Temporal lobe (tissue), 4 donors: ENCODE measurements at places on chromosomes 2 and 18. TPM values are rescaled to one million over a fixed set of nuclear protein-coding genes. Genes with fewer than 3 reads are reported as not detected.

The GORASP2 gene
- total RNA-seq: 19.4 TPM

The IL1RN gene
- not detected for total RNA-seq

The MROH2A gene
- not detected for total RNA-seq

The CBLN2 gene
- 219 TPM for total RNA-seq

The ADGRF3 gene
- under 0.01 TPM for total RNA-seq

The IKZF2 gene
- 8.1 TPM for total RNA-seq

The UGT1A10 gene
- total RNA-seq: not detected

The ACVR1 gene
- 21.6 TPM for total RNA-seq

The COL3A1 gene
- total RNA-seq: 105 TPM

The POMC gene
- total RNA-seq: 0.49 TPM

The TNS1 gene
- 7.1 TPM for total RNA-seq

The TXNDC2 gene
- total RNA-seq: under 0.01 TPM

The NDC80 gene
- total RNA-seq: 3.4 TPM

The ALPI gene
- not detected for total RNA-seq

The GCFC2 gene
- total RNA-seq: 12.5 TPM

The SLC30A3 gene
- total RNA-seq: 1.2 TPM

The NEB gene
- total RNA-seq: 1.7 TPM

The CD8A gene
- total RNA-seq: 2.0 TPM

The RSAD2 gene
- total RNA-seq: 2.0 TPM

The ZNF519 gene
- 40.3 TPM for total RNA-seq

The ANKRD30B gene
- not detected for total RNA-seq

The TMEFF2 gene
- 37.6 TPM for total RNA-seq

The VWC2L gene
- 3.2 TPM for total RNA-seq

The CHRNG gene
- total RNA-seq: not detected

The SPATS2L gene
- total RNA-seq: 32.2 TPM

The NPPC gene
- total RNA-seq: 0.98 TPM

The CD207 gene
- total RNA-seq: not detected

The GDF7 gene
- total RNA-seq: under 0.01 TPM

The MARS2 gene
- total RNA-seq: 7.4 TPM

The IL36G gene
- not detected for total RNA-seq

The SKA1 gene
- 2.0 TPM for total RNA-seq

The BAZ2B gene
- total RNA-seq: 121 TPM

The FOSL2 gene
- total RNA-seq: 8.9 TPM

The TLX2 gene
- total RNA-seq: not detected

The CRYGD gene
- total RNA-seq: 1.2 TPM

The TRABD2A gene
- under 0.01 TPM for total RNA-seq

The PTRHD1 gene
- 27.5 TPM for total RNA-seq

The SPC25 gene
- total RNA-seq: 5.4 TPM

The METAP1D gene
- total RNA-seq: 6.6 TPM

The GALM gene
- total RNA-seq: 2.7 TPM

The CD8B gene
- total RNA-seq: 0.25 TPM
